Progenitor cell of endocrine pancreas (in vitro differentiated cells): ENCODE measurements at places on chromosomes 13 and 19. TPM values are rescaled to one million over a fixed set of nuclear protein-coding genes. Genes with fewer than 3 reads are reported as not detected.

Gene SLC10A2
- total RNA-seq: not detected in 2 replicates

Gene B3GNT8
- 4.4 and 4.6 TPM in 2 replicates for total RNA-seq

Gene COX7A1
- not detected in 2 replicates for total RNA-seq

Gene CRB3
- 63.0 and 71.2 TPM in 2 replicates for total RNA-seq

Gene URAD
- total RNA-seq: not detected in 2 replicates

Gene PEG3
- not detected in 2 replicates for total RNA-seq

Gene TMEM190
- total RNA-seq: 2.3 and 4.3 TPM in 2 replicates

Gene SPTBN4
- 2.8 and 3.1 TPM in 2 replicates for total RNA-seq

Gene ZFP28
- total RNA-seq: 12.1 and 12.9 TPM in 2 replicates

Gene CYP2A7
- total RNA-seq: not detected in 2 replicates

Gene ZNF534
- total RNA-seq: 0.22 and 0.49 TPM in 2 replicates

Gene ADPRHL1
- total RNA-seq: 5.2 and 6.8 TPM in 2 replicates

Gene SOX1
- total RNA-seq: 0.51 and 0.57 TPM in 2 replicates

Gene CD209
- not detected in 2 replicates for total RNA-seq
